Prostate gland (tissue), 2 donors: ENCODE measurements at places on chromosomes 11 and 22.
A peak's percentile ranks its signal among the peaks of the same experiment; 100 is the strongest.

- no peak for DNase-seq
Observed at GRCh38 chr11:96075532-96075959, 151.6 kb upstream of the MTMR2 start.

DNA sequence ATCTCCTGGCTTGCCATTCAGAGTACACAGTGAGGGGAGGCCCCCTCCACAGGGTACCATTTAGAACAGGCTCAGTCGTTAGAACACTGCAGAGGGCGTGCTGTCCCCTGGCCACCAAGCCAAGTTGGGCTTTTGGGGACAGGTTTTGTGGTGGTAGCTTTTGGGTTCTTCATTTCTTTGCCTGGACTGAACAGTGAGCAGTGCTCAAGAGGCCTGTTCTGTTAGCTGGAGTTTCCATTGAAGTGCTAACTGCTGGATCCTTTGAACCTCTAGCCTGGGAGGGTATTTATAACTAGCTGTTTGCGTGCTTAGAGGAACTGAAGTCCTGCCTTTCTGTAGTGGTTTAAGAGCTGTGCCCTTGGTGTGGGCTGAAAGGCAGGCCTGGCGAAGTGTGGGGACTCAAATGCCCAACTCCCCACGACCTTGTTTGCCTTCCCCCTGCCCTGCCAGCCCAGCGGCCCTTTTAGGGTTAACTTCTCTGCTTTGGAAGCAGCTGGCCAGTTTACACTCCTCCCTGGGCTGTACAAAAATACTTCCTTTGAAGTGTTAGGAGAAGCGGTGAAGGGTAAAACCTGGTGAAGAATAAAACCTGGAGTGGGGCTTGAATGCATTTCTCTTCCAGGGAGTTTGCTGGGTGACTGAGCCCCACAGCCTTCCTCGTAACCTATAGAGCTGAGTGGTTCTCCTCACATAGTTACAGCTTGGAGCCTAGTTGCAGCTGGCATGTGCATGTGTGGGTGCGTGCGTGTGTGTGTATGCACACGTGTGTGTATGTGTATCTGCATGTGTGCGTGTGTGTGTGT lies 34.6 kb downstream of the ZNRF3 start:
- DNase-seq: no peak

- DNase-seq: no peak
Observed at GRCh38 chr22:32849501-32849900, 48.0 kb downstream of the TIMP3 start.

DNA sequence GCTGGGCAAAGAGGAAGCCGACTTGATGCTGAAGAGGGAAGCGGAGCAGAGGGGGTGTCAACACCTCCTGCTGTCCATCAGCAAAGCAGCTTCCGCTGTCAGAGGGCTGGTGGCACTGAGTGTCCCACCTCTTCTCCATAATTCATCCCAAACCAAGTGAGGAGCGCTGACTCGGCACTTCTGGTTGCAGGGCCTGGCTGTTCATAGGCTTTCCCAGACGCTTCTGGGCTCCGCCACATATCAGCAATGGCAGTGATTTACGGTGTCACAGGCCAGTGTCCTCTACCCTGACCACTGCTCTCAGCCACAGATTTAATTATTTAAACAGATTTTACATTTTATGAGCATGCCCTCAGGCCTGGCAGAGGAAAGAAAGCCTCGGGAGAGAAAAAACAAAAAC lies 70.1 kb upstream of the TENM4 start:
- DNase-seq: no peak

GRCh38 chr22:35306350-35306967 lies 6.8 kb downstream of the TOM1 start:
- DNase-seq: no peak

- DNase-seq: no peak
Observed at GRCh38 chr11:110606415-110606814, 105.8 kb downstream of the ARHGAP20 start.

DNA sequence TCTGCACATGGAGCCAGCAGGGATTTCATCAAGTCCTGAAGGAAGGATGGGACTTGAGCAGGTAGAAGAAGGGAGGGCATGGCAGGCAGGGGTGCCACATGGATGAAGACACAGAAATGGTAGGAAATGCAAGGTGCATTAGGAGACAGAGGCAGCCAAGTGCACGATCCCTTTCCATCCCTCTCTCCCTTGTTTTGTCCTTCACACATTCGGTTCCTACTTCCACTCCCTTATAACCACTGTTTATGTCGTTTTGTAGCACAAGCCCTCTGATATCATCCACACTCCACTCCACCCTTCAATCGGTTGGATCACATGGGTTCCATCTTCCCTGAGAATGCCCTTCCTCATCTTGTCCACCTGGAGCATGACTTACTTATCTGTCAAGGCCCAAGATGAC lies 35.2 kb downstream of the IFT27 start:
- no peak for DNase-seq

DNA sequence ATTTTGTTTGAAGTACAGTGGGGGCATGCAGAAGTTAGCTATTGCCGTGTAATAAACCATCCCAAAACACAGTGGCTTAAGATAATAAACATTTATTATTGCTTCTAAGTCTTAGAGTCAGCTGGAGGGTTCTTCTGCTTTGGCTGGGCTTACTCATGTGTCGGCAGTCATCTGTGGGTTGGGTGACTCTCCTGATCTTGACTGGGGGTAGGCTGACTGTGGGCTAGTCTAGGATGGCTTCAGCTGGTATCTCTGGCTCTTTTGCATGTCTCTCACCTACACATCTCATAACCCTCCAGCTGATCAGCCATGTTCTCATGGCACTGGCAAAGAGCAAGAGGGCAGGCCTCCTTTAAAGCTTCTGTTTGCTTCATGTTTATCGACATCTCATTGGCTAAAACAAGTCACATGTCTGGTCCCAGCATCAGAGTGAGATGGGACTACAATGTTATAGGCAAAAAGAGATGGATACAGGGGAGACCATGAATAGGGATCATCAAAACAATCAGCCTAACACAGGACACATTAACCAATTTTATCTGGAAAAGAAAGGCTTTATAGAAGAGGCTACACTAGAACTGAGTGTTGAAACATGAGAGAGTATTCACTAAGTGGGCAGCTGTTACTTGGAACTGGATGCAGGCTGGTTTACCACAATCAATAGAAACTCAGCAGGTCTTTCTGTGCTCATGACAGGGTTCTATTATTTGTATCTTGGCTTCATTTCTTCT lies 5.1 kb downstream of the LRRC51 start:
- DNase-seq: no peak

DNA sequence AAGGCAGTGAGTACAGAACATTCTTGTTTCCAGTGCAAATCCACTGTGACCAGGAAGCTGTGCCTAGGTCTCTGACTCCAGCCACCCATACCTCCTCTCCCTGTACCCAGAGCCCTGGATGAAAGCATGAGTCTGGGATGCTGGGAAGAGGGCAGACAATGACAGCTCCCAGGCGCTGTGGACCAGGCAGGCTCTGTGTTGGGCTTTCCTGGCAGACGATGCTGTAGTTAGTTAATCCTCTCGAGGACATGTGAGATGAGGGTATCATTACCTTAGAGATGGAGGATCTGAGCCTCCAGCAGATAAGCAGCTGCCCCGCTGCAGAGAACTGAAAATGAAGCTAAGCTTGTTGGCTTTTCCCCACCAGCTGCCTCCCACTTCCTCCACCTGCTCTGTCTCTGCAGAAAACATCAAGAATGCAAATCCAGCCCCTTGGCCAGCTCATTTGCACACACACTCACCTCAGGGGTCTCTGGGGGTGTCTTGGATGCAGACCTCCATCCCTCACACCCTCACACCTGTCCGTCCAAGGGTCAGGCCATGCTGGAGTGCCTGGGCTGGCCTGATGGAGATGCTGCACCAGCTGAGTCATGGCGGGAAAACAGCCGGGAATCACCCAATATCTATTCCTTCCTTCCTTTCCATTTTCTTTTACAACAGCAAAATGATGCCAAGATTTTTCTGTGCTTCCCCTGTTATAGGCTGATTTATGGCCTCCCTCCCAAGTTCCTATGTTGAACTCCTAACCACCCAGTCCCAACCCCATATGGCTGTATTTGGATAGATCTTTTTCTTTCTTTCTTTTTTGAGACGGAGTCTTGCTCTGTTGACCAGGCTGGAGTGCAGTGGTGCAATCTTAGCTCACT lies 94.9 kb upstream of the SEPTIN5 start:
- DNase-seq: no peak

DNA sequence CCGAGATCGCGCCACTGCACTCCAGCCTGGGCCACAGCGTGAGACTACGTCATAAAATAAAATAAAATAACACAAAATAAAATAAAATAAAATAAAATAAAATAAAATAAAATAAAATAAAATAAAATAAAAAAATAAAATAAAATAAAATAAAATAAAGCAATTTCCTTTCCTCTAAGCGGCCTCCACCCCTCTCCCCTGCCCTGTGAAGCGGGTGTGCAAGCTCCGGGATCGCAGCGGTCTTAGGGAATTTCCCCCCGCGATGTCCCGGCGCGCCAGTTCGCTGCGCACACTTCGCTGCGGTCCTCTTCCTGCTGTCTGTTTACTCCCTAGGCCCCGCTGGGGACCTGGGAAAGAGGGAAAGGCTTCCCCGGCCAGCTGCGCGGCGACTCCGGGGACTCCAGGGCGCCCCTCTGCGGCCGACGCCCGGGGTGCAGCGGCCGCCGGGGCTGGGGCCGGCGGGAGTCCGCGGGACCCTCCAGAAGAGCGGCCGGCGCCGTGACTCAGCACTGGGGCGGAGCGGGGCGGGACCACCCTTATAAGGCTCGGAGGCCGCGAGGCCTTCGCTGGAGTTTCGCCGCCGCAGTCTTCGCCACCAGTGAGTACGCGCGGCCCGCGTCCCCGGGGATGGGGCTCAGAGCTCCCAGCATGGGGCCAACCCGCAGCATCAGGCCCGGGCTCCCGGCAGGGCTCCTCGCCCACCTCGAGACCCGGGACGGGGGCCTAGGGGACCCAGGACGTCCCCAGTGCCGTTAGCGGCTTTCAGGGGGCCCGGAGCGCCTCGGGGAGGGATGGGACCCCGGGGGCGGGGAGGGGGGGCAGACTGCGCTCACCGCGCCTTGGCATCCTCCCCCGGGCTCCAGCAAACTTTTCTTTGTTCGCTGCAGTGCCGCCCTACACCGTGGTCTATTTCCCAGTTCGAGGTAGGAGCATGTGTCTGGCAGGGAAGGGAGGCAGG lies at the start of gene GSTP1:
TSS of gene GSTP1 (plus strand) at position 566 of the 958 bp plus-strand sequence. CDS start at position 598, 32 bp downstream.
- DNase-seq: peak; percentile 84

DNA sequence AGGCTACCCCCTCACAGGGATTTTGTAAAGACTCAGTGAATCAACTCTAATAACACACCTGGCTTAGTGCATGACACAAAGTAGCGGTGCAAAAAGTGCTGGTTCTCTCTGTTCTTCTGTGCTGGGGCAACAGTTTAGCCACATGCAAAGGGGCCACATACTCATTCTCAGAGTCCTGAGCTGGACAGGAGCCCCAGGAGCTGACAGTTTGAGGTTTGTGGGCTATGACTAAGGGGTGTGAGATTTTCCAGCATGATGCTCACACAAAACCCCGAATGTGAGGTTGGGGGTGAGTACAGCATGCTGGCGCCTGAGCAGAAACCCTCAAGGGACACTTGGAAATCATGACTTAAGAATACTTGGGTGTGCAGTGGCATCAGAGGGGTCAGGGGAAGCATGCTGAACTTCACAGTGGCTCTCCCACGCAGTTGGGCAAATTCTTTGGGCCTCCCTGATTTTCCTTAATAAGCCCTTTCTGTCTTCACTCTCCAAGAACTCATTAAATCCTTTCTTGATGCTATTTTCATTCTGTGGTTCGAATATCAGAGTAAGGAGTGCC lies 31.0 kb downstream of the TMPRSS5 start:
- no peak for DNase-seq

GRCh38 chr11:97234016-97234415 lies 844.2 kb downstream of the JRKL start:
- no peak for DNase-seq

GRCh38 chr11:6414874-6415328 lies 4.0 kb downstream of the APBB1 start:
- DNase-seq: no peak

DNA sequence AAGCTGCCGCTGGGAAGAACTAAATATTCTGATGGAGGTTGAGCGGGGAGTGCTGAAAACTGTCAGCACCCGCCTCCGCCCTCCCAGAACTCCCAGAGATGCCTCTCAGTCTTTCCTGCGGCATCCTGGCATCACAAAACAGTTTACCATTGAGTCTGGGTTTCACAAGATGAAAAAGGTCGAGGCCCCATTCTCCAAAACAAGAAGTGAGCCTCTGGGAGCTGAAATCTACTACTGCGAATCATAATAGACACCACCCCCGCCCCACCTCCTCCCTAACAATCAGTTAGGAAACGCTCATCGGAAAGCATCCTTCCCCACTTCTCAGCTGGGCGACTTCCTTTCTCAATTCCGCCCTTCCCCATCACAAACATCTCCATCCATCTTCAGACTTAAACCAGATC lies 1.0 kb downstream of the SUN2 start:
- no peak for DNase-seq

- DNase-seq: no peak
Observed at GRCh38 chr11:116148056-116148455, 624.7 kb downstream of the BUD13 start.

DNA sequence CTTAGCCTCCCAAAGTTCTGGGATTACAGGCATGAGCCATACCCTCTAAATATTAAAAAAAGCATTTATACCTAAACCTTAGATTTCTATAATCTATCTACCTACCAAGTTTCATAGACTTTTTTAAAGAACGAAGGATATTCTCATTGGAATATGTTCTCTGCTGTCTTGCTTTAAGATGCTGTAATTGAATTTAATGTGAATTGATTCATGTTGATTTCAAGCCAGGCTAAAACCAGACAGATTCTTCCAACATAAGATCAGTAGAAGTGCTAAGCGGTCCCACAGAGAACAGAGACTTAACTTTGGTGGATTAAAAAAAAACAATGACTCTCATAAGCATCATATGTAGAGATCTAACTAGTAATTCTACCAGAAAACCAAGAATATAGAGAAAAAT lies 14.2 kb downstream of the KREMEN1 start:
- DNase-seq: no peak

- DNase-seq: no peak
Observed at GRCh38 chr11:74081428-74081827, 72.5 kb upstream of the UCP3 start.

GRCh38 chr11:114397349-114397982 lies 2.8 kb downstream of the C11orf71 start:
- no peak for DNase-seq

- DNase-seq: no peak
Observed at GRCh38 chr11:86230921-86231434, 13.6 kb upstream of the EED start.

DNA sequence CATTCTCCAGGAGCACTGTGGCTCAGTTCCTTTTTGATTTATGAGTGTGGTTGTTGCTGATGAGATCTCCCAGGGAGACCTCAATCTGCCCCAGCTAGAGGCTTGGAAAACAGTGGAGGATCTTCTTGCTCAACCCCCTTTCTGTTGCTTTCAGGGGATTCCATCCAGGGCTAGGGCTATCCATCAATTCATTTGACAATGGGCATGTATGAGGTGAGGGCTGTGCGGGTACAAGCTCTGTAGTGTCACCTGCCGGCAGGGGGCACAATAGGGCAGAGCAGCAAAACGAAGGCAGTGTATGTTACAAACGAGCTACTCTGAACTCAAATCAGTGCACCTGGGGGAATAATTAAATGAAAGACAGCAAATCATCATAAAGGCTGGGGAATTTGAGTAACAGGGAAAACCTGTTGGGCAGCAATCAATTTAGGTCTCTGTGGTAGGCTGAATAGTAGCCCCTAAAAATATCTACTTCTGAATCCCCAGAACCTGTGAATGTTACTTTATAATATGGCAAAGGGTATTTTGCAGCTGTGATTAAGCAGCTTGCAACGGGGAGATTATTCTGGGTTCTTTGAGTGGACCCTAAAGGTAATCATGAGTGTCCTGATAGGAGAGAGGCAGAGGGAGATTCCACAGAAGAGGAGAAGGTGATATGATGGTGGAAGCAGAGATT lies 170.3 kb upstream of the ZBED5 start:
- peak; percentile 59 for DNase-seq
